Hypothalamus (tissue), 51 donors: ENCODE measurements at places on chromosomes 7 and 10.

- DNase-seq = no peak
Measured at GRCh38 chr7:124074007-124074406, 41.1 kb upstream of the TMEM229A start.

GRCh38 chr7:11835260-11835659 lies 3.3 kb upstream of the THSD7A start:
- no peak for DNase-seq

GRCh38 chr7:69218576-69218975 lies 379.7 kb upstream of the AUTS2 start:
- DNase-seq = no peak

- DNase-seq = no peak
Measured at GRCh38 chr10:35707642-35708425, 65.7 kb upstream of the FZD8 start.

GRCh38 chr7:607938-608337 lies 88.3 kb upstream of the PDGFA start:
- DNase-seq = no peak

DNA sequence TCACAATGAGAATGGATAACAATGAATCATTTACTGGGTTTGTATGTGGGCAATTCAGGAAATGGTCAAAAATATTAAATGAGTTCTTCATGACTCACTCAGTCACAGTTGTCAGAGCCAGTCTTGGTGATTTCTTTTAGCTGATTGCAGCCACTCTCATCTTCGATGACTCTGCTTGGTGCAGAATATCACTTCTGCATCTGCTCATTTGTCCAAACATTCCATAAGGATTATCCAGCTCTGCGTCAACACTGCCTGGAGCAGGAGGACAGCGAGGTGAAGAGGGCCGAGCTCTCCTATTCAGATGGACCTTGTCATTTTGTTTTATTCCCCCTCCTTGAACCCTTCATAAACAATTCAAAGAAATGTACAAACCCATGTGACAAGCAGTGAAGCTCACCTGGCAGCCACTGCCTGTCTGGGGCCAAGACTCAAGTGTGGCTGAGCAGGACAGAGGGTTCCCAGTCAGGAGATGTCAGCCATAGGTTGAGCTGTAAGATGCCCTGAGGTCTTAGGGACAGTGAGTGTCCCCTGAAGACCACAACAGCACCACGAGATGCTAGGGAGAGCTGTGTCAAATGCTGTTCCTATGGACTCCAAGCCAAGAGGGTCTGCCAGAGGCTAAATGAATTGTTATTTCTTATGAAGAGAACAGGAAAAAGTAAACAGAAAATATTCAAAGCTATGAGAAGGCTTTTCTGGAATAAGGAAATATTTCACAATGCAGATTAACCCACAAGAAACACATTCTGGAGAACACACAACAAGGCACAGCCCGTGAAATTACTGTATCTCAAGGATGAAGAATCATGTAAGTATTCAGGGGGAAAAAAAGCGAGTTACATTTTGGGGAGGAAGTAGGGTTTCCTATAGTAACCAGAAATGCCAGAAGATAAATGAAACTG lies 33.1 kb upstream of the EGFR start:
- DNase-seq = no peak

DNA sequence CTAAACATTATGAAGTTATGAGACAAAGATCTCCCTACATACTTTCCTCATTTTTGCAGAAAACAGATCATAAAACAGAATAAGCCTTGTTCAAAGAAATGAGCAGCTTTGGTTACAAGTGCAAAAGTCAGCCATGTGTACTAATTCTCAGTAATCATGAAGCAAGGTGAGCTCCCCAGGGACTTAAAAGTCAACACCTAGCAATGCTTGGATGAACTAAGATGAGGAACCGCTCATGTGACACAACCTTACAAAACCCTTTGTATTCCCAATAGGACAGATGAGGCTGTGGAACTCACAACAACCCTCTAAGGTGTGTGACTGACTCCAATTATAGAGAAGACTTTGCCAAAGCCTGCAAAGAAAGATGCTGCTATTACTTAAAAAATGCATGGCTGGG lies 154.5 kb downstream of the SLC25A13 start:
- DNase-seq = no peak

- no peak for DNase-seq
Measured at GRCh38 chr10:130782467-130782866, 529.1 kb downstream of the TCERG1L start.

- DNase-seq = no peak
Measured at GRCh38 chr7:37832194-37832593, 16.2 kb upstream of the NME8 start.

- DNase-seq = no peak
Measured at GRCh38 chr7:151469281-151469680, 29.3 kb upstream of the CRYGN start.

DNA sequence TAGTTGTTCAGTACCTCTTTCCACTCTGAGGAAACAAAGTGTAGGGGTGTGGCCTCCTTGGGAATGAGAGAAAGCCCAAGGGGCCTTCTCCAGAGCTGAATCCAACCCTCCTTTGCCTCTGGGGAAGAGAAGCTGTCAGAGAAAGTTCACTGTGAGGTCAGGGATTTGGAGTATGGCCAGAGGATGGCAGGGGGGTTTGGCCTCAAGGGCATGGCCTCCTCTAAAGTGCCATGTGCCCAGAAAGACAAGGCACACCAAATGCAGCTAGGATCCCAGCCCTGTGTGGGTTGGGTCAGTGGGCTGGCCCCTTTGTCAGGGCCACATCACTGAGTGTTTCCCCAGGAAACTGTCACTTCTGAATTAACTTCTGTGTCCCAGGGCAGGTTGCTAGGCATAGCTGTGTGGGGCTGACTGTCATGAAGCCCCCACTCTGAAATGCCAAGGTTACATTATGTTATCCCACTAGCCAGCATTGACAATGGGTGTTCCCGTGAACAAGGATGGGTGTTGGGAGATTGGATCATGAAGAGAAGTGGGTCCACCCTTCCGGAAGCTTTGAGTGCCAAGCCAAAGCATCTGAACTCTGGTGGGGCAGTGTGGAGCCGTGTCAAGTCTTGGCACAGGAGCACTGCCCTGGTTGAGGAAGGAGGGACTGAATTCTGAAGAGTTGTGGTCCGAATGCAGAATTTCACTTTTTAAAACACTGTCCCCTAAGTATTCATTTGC lies 123.3 kb downstream of the ZMIZ1 start:
- DNase-seq = no peak

- DNase-seq = no peak
Measured at GRCh38 chr10:31745612-31746376, 182.8 kb downstream of the ARHGAP12 start.

DNA sequence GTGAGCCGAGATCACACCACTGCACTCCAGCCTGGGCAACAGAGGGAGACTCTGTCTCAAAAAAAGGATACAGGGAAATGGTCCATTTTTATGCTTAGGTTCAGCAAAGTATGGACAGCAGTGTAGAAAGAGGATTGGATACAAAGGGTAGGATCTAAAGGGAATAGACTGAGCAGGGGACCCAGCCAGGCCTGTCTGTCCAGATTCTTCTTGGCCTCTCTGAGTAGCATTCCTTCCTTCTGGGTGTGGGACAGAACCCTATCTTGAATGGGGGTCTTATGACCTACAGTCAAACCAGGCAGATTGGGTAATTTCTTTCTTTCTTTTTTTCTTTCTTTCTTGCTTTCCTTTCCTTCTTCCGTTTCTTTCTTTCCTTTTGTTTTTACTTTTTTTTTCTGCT lies 25.6 kb downstream of the SH2B2 start:
- no peak for DNase-seq

GRCh38 chr10:93666030-93666429 lies 36.4 kb downstream of the FRA10AC1 start:
- DNase-seq = no peak

- no peak for DNase-seq
Measured at GRCh38 chr10:103584216-103585010, 90.9 kb downstream of the NEURL1 start.

- DNase-seq = no peak
Measured at GRCh38 chr10:38070501-38070900, 23.6 kb upstream of the ZNF37A start.

- DNase-seq = no peak
Measured at GRCh38 chr7:37592366-37592765, 91.2 kb upstream of the GPR141 start.

- no peak for DNase-seq
Measured at GRCh38 chr7:17696422-17696821, 243.9 kb downstream of the SNX13 start.

DNA sequence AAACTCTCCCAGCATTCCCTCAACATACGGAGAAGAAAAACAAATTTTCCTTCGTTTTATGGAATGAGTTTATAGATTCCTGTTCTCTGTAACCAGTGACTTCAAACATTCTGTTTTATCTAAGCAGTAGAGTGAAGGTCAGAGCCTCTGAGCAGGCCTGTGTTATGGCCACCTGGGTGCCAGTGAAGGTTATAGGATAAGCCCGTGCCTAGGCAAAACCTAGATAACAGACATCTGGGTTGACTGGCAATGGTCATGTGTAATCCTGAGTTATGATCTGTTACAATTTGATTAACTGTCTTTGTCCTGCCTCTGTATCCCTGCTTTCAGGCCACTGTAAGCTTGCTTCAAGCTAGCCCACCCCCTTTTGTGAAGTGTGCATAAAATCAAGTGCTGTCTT lies 8.3 kb downstream of the LSM5 start:
- no peak for DNase-seq

DNA sequence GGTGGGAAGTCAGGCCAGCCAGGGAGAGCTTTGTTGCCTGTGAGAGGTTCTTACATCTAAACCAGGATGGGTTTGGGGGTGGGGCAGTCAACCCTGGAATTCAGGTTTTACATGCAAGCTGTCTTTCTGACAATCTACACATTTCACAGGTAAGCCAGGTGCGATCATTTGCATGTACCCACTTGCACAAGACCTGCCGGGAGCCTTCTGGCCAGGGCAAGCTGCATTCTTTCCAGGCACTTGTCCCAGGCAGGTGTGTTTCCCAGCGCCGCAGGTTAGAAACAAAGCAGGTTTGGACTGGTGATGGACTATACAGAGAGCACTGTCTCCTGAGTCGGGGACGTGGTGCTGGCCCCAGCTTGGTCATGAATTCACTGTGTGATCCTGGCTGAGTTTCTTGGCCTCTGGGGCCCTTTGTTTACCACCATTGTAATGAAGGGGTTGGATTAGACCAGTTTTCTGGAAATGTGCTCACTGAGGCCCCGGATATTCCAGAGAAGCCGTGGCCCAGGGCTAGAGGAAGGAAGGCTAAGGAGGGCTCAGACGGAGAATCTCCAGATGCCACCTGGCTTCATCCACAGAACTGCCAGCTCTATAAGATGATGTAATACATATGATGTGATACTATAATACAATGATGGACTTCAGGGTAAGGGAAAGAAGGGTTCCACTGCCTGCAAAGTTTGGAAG lies 205.2 kb upstream of the SVIL start:
- no peak for DNase-seq

GRCh38 chr7:45148653-45148973 lies 9.0 kb upstream of the RAMP3 start:
- DNase-seq = no peak

DNA sequence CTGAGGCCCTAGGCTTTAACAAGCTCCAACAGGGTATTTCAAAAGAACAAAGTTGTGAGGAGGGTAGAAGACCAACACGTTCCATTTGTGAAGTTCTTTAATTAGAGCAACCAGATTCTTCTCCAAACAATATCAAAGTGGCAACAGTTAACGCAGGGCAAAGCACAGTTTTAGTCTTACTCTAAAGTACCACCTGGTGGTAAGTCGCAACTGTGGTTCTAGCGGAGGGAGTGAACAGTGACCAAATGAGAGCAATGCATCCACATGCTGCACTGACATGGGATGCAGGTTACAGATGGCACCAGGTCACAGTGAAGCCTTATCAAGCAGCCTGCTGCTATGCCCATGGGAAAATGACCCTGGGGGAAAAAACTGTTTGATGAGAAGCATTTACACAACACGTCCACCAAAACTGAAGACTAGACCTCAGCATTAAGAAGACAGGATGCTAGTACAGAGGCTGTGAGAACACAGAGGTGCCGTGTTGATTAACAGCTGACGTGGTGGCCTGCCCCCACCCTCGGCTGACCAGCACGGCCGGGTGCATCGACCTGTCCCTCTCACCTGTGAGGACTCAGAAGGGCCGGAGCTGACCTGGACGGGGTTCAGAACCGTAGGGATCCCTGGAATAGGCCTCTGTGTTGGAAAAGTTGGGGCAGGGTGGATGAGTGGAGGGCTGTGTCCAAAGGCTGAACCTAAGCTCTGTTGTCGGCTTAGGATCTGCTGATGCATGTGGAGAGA lies 211.2 kb downstream of the GLI3 start:
- DNase-seq = no peak

DNA sequence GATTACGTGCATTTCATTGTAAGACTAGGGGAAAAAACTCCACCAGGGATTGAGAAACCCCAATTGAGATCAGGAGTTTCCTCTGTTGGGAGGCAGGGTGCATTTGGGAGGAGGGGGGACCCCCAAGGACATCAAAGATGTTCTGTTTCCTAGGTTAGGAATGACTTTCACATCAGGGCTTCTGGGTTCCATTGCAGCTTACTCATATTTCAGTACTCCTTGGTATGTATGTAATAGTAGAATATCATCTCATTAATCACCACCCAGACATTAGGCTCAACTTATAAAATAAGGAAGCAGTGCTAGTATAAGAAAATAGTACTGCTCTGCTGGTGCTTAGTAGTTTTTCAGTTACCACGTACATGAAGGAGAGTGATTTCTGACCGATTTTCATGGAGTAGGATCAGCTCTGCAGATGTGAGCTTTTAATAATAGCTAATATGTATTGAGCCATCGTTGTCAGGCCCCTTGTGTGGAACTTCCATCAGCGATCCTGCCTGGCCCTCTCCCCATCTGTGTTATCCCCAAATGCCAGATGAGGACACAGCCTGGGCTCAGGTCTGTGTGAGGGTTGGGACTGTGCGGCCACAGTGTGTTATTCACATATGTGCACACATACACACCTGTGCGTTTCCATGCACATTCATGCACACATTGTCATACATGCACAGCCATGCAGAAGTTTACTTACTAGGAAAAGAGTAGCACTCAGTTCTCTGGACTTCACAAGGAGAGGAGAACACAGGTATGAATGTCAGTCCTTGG lies 23.5 kb downstream of the UPP1 start:
- DNase-seq = no peak

DNA sequence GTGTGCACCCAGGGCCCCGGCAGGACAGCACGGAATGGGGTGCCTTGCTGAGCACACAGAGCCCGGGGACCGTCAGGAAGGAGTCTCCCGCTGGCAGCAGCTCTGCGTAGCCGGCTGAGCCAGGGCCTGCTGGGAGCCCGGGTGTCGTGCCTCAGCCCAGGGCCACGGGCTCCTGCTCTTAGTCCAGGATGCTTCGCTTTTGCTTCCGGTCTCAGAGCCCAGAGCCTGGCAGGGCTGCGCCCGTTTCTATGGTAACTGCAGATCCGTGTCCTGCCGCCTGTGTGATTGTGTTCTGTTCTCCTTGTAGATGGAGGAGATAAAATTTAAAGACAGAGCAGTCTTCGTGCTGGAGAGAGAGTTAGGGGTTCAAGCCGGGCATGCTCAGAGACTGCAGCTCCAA lies 53.7 kb upstream of the DPYSL4 start:
- peak; percentile 41 for DNase-seq

- no peak for DNase-seq
Measured at GRCh38 chr7:26650103-26650502, 214.3 kb downstream of the SKAP2 start.
